HFF-Myc (cell line): ENCODE measurements at places on chromosomes 11 and 22.

DNA sequence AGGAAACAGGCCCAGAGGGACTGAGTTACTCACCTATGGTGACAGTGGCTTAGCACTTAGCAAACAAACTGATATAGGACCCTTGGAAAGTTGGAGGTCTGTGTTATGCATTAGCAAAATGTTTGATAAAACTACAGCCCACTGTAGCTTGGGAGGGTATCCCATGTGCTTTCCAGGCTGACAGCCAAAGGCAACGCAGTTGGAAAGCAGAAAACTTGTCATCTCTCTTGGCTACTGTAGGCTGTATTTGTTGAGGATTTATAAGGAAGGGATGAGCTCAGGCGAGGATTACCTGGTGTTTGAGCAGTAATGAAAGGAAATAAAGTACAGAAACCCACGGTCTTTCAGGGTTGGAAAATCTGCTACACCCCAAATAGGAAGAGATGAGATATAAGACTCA, 23.8 kb downstream of the SDHAF2 start:
- DNase-seq: no peak

DNA sequence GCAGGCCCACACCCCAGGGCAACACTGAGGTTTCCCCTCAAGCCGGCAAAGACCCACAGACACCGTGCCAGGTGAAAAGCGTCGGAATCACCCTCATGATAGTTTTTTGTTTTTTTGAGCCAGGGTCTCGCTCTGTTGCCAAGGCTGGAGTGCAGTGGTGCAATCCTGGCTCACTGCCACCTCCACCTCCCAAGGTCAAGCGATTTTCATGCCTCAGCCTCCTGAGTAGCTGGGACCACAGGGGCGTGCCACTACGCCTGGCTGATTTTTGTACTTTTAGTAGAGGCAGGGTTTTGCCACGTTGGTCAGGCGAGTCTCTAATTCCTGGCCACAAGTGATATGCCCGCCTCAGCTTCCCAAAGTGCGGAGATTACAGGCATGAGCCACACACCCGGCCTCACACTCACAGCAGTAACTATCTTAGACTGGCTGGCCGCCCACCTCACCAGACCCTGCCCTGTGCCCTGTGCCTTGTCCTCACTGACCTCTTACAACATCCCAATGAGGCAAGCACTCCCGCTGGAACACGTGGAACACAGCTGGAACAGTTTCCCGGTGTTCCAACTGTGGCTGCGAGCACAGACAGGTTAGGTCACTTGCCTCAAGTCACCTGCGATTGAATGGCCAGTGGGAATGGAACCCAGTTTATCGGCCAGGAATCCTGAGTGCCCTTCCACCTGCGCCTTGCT, 21.1 kb downstream of the LRRC10B start:
- peak; percentile 14 for DNase-seq

GRCh38 chr11:44857490-44858090, 93.1 kb downstream of the TP53I11 start:
- DNase-seq: no peak

DNA sequence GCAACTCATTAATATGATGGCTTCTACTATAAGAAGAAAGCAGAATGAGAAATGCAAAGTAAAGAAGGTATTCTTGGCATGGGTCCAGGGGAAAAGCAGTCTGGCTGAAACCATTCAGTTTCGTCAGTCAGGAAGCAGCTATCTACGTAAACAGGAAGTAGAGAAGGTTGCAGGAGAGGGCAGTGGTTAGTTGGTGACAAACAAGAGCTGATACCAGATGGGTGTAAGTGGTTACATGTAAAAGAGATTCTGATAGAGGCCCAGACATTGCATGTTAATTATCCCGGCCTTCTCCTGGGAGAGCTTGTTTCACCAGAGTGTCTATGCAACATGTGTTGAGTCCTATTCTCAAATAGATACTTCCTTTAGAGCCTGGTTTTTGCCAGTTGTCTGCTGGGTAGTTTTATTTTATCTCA, 58.4 kb upstream of the PSMA1 start:
- peak; percentile 76 for DNase-seq

DNA sequence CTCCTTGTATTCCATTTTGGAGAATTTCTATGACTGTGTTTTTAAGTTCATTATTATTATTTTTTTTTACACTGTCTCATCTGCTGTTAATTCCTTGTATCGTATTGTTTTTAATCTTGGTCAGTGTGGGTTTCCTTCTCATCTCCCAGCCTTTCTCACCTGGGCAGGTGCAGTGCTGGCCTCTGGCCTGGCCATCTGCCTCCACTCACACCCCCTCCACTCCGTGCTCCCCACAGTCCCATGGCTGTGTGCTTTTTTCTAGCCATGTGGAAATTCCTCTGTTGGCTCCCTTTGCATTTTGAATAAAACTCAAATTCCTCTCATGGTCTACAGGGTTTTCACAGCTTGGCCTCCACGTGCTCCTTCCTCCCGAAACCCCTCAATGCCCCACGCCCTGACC, 50.3 kb upstream of the LINC01488 start:
- no peak for DNase-seq

GRCh38 chr11:120317689-120318480, 7.2 kb upstream of the TLCD5 start:
- no peak for DNase-seq

DNA sequence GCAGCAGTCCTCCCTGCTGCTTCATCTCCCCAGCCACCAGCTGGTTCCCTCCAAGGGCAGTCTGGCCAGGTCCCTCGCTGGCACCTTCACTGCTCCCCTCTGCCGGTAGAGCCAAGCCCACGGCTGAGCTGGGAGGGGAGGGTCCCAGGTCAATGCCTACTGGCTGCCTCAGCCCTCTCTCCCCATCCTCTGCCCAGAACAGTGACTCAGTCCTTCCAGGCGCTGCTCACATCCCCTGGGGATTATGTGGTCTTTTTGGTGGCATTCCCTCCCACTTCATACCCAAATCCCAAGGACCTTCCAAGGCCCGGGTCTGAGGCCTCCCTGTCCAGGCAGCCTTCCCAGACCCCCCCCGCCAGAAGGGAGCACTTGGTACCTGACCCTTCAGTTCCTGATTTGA, 44.9 kb downstream of the WNT7B start:
- DNase-seq: no peak

- no peak for DNase-seq
Measured at GRCh38 chr11:33021937-33022336, 6.3 kb downstream of the DEPDC7 start.

DNA sequence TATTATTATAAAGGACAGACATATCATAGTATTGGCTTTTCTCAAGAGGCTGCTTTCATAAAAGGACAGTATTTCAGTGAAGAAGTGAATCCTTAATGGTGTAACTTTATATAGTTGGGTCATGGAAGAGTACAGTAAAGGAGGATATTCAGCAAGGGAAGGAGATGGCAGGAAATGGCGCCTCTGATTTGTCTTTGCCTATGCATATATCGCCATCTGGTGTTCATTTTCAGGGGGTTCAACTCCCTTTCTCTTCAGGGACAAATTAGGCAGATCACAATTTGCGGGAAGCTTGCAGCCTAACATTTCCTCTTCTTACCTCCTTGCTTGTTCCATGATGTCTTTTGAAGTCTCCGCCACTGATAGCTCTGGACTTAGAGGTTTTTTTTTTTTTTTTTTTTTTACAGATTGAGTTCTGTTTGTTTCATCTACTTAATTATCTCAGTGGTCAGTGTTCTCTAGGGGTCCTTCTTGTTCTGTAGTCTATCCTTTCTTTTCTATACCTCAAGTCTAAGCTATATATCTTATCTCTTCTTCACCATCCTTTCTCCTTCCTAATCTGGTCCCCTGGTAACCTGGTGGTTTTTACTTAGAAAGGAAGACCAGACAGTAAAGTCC, 21.8 kb upstream of the RRM1 start:
- peak; percentile 63 for DNase-seq

DNA sequence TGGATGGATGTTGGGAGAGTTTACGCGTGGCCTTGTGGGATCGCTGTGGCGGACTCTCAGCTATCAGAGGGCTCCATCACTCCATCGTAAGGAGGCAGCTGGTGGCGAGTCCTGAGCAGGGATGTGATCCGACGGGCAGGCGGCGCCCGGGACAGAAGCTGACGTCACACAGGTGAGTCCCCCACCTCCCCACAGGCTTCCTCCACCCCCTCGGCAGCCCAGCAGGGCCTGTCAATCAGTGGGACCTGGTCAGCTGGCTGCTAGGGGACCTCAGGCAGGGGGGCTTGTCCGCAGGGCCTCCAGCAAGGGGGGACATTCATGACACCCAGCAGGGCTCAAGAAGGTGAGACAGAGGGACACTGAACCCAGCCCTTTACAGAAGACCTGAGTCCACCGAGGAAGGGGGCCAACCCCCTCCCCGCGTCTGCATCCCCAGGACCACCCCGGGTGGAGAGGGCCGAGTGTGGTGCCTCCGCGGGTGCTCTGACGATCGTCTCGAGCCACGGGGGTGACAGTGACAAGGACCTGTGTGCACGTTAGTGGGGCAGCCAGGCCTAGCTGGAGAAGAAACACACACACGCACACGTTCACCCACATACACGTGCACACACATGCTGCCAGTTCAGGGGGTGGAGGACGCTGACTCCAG, 7.1 kb downstream of the HRAS start:
- DNase-seq: no peak

DNA sequence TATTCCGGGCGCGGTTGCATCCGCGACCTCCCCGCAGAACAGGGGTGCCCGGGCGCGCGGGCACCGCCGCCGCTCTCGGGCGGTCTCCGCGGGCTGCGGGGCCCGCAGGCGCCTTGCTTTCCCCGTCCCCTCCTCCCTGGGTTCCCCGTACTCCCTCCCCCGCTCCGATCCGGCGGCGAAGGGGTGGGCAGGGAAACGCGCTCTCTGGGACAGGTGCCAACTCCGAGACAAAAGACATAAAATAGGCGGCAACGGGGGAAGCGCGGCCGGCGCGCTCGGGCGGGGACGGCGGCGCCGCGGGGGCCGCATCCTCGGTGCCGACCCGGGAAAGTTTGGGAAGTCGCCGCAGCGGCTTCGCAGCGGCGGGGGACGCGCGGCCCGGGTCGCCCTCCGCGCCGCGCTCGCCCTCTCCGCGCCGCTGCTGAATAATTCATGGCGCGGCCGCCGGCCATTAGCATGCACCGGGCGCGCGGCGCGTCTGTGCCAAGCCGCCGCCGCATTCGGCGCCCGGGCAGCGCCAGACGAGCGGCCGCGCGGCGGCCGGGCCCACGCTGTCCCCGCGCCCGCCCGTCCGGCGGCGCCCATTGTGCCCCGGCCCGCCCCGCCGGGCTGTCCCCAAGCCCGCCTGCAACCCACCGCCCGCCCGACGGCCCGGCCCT, 78.7 kb upstream of the PPARA start:
- no peak for DNase-seq

- no peak for DNase-seq
Measured at GRCh38 chr22:43153899-43154298, 2.5 kb downstream of the TSPO start.

GRCh38 chr11:57530215-57530595, 349 bp downstream of the TIMM10 start:
- DNase-seq: no peak

DNA sequence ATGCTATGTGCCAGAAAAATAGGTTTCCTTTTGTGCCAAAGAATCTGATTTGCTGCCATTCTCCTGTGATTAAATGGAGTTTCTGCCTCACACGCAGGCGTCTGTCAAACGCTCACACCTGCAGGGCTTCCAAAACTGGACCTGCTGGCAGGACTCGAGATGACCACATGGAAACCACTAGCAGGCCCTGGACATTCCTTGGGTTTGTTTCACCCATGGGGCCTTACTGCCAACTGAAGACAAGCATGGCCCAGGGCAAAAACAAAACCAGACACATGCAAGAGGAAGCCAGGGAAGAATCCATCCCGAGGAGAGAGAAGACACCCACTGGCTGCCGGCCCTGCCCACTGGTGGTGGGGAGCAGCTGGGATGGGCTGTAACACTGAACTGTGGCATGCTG, 55.9 kb upstream of the MN1 start:
- peak; percentile 57 for DNase-seq

- no peak for DNase-seq
Measured at GRCh38 chr11:25758145-25758661, 573.7 kb upstream of the ANO3 start.

GRCh38 chr11:104891135-104891534, 7.1 kb downstream of the CASP12 start:
- DNase-seq: peak; percentile 27

DNA sequence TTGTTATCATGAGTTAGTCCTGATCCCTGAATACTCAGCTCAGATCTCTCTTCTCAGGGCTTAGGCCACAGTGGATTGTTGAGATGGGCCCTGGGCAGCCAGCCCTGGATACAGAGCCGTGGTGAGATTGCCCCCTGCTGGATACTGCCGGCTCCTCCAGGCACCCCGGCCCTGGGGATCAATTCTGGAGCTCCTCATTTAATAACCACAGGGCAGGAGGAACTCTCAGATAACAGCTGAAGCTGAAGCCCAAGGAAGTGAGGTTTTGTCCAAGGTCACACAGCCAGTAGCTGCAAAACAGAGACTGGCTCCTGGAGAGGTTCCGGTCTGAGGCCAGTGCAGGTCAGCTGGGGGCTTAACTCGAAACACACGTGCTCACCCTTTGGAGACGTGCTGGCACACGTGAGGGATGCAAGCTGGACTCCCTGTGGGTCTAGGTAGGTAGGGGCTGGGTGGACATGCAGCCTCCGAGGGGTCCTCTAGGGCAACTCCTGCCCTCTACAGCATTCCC, 16.0 kb downstream of the USH1C start:
- peak; percentile 9 for DNase-seq

DNA sequence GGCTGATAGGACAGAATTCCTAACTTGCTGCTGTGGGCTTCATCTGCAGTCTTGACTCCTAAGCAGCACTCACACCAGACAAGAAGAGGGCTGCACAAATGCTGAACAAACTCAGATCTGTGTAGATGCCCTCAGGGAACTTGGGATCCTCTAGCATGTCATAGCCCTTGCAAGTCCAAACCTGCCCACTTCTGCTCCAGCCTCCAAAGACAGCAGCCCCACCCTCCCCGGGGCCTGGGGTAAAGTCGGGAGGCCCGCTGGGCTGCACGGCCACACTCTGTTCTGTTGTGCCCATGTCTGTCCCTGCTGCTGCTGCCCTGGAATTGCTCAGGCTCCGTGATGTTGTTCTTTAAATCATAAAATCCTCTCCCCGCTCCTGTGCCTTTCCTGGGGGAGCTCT, 28.3 kb downstream of the DRD2 start:
- DNase-seq: no peak

DNA sequence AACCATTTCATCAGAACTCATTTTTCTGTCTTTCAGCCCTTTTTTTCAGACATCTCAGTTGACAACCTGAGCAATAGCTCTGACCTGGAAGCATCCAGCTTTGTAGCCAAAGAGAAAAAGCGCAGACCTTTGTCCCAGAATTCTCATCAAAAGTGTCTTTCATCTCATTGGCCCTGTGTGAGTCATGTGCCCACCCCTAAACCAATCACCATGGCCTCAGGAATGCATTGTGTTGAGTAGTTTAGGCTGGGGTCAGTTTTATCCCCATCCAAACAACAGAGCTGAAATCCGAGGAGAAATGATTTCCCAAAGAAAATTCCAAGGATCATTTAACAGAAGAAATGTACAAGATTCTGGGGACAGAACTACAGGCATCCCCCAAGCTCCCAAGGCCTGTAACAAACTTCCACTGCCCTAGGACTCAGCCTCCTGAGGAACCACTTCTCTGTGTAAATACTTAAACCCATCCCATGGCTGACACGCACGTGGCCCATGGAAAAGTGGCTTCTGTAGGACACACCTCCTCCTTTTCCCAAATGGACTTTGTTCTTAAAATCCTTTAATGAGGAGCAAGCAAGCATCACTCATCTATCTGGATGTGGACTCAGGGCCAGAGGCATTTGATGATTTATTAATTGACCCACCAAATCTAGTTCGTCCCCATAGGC, 429.0 kb downstream of the SOX6 start:
- DNase-seq: no peak

- DNase-seq: no peak
Measured at GRCh38 chr11:82995235-82995634, 76.5 kb downstream of the RAB30 start.

- no peak for DNase-seq
Measured at GRCh38 chr22:49810363-49811019, 17.2 kb downstream of the BRD1 start.
